A172 (cell line): ENCODE measurements at places on chromosomes 12 and 14.

DNA sequence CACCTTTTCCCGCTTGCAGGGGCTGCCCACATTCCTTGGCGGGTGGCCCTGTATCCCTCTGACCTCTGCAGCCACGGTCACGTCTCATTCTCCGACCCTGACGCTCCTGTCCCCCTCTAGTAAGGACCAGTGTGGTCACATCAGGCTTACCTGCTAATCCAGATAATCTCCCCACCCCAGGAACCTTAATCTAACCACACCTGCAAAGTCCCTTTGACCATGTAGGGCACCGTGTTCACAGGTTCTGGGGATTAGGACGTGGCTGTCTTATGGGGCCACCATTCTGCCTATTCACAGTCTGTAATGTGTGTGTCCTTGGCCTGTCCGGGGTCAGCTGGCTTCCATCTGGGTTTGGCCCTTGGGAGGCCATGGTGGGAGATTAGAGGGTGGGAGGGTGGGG is 368.9 kb downstream of the AACS start:
- DNase-seq = no peak

DNA sequence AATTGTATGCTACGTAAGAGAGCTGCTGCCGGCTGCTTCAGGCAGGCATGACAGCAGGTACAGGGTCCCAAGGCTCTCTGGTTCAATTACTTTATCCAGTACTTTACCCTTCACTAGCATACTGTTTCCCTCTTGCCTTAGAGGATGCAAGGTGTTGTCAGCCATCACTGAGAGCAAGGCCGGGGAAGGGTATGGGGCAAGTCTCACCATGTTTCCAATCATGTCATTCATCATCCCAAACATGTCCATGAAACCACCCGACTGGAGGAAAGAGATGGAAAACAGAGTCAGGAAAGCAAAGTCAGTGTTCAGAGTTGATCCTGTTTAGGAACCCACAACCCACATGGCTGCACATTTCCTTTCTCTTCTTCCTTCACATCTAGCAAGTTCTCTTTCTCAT is 2.4 kb downstream of the MLF2 start:
- DNase-seq = no peak

DNA sequence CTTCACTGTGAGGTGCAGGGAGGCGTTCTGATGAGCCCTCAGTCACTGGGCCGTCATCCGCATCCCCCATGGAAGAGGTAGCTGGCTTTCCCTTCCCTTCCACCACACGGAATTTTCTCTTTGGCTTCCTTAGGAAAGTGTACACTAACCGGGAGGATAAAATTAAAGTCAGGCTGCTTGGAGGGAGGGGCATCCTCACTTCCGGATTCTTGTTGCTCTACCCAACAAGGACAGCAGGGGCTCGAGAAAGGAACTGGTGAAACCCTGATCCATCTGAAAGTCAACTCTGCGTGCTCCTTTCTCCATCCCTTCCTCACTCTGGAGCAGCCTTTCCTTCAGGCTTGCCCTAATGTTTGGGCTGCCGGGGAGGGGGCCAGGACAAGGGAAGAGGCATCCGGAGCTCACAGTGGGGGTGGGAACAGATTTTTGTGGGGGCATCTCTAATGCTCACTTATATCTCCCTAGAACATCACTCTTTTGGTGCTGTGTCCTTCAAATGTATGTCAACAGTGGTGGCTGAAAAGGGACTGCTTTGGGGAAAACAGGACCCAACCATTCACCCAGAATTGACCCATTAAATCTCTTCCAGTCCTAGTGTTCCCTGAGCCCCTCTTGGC is 101.4 kb upstream of the FKBP4 start:
- no peak for DNase-seq

DNA sequence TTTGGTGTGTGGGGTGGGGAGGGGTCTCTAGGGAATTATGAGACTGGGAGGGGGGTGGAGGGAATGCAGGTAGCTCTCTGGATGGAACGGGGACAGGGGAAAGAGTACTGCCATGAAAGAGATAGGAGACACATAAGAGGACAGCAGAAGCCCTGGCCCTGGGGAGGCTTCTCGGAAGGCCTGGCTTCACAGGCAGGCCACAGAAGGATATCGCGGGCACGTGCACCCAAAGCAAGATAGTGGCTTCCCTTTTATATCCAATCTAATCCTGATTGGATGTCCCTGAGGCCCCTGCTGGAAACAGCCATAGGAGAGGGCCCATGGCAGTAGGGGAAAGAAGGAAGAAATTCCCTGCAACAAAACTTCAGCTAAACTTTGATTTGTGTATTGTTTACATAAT is 113.5 kb downstream of the GCH1 start:
- DNase-seq = no peak

- DNase-seq = peak; percentile 25
These were observed 1124.7 kb downstream of the FLRT2 start for GRCh38 chr14:86654558-86655184.

GRCh38 chr12:130016194-130016593 is 112.4 kb upstream of the TMEM132D start:
- no peak for DNase-seq

DNA sequence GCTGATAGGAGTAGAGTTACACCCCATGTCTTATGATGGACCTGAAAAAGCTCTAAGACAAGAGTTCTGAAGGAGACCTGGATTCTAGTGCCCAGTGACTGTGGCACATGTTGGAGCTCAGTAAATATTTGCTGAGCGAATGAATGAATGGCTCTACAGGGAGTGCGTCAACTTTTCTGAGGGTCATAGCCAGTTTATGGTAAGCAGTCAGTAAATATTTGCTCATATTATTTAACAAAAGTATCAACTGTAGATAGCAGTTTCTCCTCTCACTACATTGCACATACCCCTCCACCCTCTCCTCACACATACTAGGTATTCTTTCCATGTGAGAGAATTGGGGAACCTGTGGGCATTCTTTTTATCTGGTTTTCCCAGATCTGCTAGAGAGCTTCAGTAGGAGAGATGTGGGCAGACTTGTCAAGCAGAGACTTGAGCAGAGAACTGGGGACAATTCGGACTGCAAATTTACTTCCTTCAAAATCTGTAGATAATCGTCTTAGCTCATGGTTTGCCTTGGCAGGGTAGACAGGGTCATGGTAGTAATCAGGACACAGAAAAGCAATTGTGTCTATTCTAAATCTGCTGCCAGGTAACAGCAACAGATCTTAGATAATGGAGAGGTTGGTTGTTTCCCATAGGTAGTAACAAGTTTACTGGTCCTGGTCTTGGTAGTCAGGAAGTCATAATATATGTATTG is 5.7 kb downstream of the SLC4A8 start:
- DNase-seq = no peak

- DNase-seq = peak; percentile 77
These were observed 143.4 kb upstream of the CDKN3 start for GRCh38 chr14:54253195-54253947.

GRCh38 chr12:49979016-49979586 is 6.4 kb downstream of the AQP6 start:
- DNase-seq = no peak

DNA sequence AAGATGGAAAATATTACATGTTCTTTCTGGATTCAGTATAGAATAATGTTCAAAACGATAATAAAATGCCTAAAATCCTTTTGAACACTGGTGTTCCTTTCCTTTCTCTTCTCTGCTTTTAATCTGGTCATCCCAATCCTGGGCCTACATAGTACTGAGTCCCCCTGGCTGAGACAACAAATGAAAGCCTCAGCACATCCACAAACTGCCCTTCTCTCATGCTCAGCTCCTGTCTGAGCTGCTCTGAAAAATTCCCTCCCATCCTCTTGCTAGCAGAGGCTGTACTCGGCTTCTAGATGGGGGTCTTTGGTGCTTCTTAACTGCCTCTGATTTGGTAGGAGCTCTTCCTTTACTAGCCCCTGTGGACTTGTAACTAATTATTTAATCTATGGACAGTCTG is 232.3 kb downstream of the MED13L start:
- DNase-seq = no peak

GRCh38 chr14:64293976-64294671 is at the start of gene ESR2:
Gene ESR2 (minus strand): TSS chr14:64294371. CDS start chr14:64282985, 11,386 bp downstream.
- no peak for DNase-seq

DNA sequence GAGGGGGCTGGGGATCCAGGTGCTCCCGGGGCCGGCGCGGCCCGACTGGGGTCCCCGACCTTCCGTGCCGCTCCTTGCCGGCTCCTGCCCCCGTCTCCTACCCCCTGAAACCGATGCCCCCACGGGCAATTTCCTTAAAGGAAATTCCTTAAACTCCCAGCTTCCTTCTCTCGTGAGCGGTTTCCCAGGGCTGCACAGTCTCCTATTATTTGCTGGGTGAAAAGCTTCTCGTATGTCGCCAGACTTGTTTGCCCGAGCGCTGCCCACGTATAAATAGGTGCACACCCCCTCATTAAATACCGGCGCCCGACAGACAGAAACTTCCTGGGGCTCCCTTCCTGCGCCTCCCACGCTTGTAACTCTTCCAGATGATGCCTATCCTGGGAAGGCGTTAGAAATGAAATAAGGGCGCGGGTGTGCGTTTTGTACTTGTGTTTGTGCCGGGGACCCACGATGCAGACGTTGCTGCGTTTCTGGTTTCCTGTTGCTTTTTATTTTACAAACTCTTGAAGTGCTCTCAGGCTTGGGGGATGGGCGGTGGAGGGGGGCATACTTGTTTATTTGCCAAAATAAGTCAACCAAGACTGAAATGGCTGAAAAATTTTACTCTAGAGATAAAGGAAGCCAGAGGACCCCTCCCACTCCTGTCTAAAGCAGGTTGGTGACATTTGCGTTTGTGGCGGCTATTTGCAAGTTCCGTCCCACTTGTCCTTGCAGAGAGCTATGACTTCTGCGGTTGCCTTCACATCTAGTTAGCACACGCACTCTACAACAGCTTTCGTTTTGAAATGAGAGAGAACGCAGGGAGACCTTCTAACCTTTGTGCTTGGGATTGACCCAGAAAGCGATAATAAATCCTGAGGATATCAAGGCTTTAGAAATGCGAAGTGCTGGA is 1.0 kb downstream of the HIP1R start:
- DNase-seq = no peak

GRCh38 chr14:93951635-93952540 is 24.5 kb downstream of the ASB2 start:
- no peak for DNase-seq
